ENCODE measurements at places on chromosomes 13 and 19. TPM values are rescaled to one million over a fixed set of nuclear protein-coding genes. Genes with fewer than 3 reads are reported as not detected.

MLNR gene
- polyA plus RNA-seq, result 0.17 TPM

KIR3DL1 gene
- polyA plus RNA-seq, result 11.9 TPM

MYO1F gene
- 161 TPM for polyA plus RNA-seq

SYT3 gene
- 0.09 TPM for polyA plus RNA-seq

ZNF100 gene
- polyA plus RNA-seq, result 8.0 TPM

CABP5 gene
- not detected for polyA plus RNA-seq

GIPR gene
- polyA plus RNA-seq, result 0.21 TPM

TTC9B gene
- not detected for polyA plus RNA-seq

ATG4D gene
- polyA plus RNA-seq, result 28.9 TPM

ZNF296 gene
- polyA plus RNA-seq, result 6.7 TPM

C1QTNF9B gene
- not detected for polyA plus RNA-seq

ZBTB32 gene
- polyA plus RNA-seq, result 0.77 TPM

METTL21C gene
- not detected for polyA plus RNA-seq

TSKS gene
- polyA plus RNA-seq, result not detected

ANKRD24 gene
- 0.48 TPM for polyA plus RNA-seq
